ENCODE measurements at places on chromosomes 4 and X.

DNA sequence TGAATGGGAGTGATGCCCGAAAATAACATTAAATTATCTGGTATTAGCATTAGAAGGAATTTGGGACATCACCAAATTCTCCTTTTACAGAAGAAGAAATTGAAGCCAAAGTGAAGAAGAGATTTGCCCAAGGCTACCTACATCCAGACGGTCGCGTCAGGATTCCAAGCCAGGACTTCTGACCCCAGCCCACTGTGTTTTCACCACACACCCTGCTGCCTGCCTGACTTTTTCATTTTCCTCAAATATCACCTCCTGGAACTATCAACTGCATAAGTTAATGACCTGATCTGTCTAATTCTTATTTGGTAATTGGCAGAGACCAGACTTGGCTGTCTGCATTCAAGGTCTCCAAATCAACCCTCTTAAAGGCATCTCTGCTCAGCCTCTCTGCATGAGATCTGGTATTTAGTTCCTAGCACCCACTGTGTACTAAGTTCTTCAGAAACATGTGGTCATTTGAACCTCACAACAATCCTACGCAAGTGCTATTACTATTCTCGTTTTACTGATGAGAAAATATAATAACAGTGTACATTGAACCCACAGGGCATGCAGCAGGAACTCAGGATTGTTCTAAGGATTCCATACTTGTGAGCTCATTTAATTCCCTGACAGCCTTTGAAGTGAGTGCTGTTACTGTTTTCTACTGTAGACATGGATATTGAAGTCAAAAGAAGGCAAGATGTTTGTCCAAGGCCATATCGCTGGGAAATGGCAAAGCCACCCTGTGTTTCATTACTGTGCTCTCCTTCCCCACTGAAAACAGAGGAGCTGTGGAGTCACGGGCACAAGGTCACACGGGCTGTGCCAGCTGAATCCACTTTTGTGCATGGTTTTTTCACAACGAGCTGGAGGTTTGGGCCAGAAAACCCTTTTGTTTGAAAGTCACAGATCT is 195.2 kb upstream of the C1QTNF7 start:
- no peak for DNase-seq

GRCh38 chrX:3216581-3217180 is 129.8 kb downstream of the MXRA5 start:
- no peak for DNase-seq

GRCh38 chr4:5782829-5783476 is 72.0 kb downstream of the EVC start:
- no peak for DNase-seq

GRCh38 chr4:112315446-112315845 is 18.3 kb downstream of the ALPK1 start:
- no peak for DNase-seq

DNA sequence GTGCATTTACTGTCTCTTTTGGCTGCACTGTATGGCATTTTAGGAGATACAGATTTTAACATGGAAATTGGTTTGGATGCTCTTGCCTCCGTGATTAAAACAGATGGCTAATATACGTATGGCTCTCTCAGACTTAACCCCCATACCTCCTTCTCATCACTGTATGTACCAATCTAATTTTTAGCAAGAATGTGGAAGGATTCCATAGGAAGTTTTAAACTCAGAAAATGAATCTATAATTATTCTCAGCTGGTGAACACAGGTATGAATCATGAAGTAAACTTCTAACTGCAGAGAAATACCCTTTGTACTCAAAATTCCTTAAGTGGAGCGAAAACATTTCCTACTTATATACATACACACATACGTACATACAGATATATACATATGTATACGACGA is 210.5 kb upstream of the NEIL3 start:
- DNase-seq = no peak

- peak; percentile 38 for DNase-seq
Observed at GRCh38 chrX:19747652-19748610, 139.5 kb downstream of the SH3KBP1 start.

GRCh38 chr4:38413524-38414341 is 250.3 kb upstream of the KLF3 start:
- DNase-seq = no peak

DNA sequence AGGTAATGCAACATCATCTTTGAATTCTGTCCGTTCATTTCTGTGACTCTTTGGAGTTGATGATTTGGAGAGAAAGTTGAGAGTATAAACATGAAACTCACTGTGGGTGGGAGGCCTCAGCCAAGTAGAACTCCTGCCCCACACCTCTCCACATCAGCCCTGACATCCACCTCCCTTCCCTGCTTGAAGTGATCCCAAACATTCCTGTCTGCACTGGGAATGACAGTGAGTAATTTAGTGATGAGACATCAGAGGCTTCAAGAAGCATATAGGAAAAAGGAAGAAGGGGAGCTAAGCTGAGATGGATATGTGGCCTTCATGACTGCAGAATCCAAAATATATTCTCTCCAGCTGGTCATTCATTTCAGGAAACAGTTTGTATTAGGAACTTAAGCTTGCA is 151.8 kb downstream of the SPATA18 start:
- no peak for DNase-seq

DNA sequence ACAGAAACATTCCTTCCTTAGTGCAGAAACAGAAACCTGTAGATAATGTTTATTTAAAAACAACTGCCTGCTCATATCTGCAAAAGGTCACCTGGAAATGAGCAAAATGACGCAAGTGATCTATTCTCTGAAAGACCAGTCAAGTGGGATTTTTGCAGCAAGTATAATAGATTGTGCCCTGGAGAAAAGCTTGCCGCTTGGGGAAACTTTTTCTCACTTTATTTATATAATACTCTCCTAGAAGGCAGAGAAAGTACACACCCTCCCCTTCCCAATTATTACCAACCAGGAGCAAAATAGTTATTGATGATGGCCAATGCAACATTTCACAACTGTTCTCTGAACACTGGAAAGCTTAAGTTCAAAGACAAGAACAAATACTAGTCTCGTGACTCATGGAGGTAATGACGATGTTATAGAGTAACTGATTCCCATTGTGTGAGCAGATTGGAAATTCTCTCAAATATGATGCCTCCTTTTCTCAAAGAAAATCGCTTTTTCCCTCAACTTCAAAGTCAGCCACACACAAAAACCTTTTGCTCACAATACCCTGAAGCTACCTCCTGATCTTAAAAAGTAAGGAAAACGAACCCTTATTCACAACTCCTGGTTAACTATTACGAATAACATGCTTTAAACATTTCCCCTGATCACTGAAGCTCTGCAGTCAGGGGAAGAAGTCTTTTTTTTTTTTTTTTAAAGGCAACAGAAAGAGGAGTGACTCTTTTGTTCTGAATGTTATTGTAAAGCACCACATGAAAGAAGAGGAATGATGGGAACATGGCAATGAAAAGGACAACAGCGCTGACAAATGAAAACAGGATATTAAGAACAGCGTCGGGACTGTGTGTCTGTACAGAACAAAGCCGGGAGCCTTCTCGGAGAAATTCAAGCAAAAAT is 41.0 kb downstream of the MID1 start:
- DNase-seq = no peak

DNA sequence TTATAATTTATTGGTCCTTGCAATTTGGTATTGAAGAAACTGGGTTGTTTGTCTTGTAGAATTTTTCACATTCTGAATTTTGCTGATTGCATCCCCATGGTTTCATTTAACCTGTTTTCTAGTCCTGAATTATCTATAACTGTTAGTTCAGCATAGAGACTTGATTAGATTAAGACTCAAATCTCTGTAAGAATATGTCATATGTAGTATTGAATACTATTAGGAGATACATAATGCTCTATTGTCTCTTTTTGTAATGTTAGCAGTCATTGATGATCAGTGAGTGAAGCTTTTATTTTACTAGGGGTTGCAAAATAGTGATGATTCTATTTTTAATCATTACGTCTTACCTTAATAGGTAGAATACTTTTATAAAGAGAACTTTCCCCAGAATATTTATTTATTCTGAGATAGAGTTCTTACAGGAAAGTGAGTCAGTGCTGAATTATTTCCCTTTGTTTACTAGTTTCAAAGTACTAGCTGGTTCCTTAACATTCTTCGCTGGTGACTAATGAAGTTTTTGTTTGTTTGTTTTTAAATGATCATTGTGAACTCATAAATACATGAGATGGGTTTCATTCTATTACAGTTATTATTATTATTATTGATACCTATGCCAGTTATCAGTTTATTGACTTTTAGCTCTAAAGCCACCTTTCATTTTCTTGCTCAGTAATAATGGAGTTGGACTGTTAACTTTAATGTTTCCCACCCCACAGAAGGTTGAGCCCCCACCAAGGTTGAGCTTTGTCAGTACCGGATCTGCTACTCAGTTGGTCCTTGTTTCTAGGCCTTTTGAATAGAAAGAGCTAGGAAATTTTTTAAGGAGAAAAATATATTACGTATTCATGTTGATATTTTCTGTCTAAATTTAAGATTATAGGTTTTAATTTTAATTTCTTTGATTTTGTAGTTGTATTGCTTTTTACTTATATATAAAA is 102.3 kb downstream of the LARP1B start:
- DNase-seq = no peak

GRCh38 chrX:7225338-7225737 is 77.4 kb upstream of the PUDP start:
- DNase-seq = no peak

DNA sequence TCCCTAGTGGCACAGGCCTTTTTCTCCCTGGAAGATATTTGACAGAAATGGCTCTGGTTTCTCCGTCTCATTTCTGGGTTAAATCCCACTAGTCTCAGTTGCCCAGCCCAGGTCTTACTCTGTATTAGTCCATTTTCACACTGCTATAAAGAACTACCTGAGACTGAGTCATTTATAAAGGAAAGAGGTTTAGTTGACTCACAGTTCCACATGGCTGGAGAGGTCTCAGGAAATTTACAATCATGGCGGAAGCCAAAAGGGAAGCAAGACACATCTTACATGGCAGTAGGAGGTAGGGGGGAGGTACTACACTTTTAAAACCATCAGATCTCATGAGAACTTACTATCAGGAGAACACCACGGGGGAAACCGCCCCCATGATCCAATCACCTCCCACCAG is 81.9 kb downstream of the FHDC1 start:
- no peak for DNase-seq

- DNase-seq = no peak
Observed at GRCh38 chr4:181896614-181897013, 346.6 kb upstream of the TENM3 start.

DNA sequence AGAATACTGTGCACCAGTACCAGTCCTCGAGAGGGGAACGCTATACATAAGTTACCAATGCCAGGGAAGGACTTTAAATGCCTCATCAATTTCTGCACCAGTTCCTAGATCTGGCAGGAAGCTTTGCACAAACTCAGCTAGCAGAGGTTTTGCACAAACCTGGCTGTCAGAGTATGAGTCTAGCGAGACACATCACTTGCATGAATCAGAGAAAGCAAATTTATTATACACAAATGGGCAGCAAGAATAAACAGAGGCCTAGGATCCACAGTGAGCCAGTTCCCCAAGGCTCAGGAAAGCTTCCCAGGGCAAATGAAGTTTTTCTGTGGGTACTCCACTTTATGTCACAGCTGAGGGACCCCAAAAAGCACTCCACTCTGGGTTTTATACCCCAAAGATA is 523.5 kb downstream of the CFAP47 start:
- no peak for DNase-seq

DNA sequence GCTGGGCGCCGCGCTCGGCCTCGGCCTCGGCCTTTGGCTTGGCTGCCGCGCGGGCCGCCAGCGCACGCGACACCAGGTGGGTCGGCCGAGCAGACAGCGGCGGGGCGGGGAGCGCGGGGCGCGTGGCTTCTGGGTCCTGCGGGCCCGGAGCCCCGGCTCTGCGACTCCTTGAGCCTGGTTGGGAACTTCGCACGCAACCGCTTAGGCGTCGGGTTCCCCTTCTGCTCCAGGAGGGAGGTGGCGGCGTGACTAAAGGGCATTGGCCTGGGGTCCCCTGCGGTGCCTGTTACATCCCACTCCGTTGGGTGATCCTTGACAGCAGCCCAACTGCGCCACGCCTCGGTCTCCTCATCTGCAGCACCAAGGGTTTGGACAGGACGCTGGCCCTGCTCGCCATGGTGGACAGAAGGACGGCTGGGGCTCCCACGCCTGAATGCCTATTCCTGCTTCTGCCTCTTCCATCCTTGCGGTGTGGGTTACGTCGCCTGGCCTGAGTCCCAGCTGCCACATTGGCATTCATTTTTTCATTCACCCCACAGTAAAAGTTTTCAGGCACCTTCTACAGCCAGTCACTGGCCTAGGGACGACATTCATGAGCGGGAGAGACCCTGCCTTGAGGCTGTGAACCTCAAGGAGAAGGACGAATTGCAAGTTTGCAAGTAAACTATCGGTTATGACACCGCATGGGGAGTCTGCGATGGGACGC is 631 bp downstream of the EVC start:
- DNase-seq = no peak

Data from activated CD8-positive, alpha-beta memory T cell treated with anti-CD3 and anti-CD28 coated beads for 1 hour (primary cell).